ENCODE measurements at places on chromosomes 13 and 19.

GRCh38 chr19:38055010-38055409 lies 148.0 kb downstream of the SIPA1L3 start:
- no peak for DNase-seq

GRCh38 chr19:56988299-56988698 lies 131.5 kb upstream of the USP29 start:
- no peak for DNase-seq

GRCh38 chr19:41409288-41409687 lies 11.7 kb downstream of the BCKDHA start:
- no peak for DNase-seq

GRCh38 chr13:35906636-35907035 lies 224.5 kb downstream of the DCLK1 start:
- no peak for DNase-seq

DNA sequence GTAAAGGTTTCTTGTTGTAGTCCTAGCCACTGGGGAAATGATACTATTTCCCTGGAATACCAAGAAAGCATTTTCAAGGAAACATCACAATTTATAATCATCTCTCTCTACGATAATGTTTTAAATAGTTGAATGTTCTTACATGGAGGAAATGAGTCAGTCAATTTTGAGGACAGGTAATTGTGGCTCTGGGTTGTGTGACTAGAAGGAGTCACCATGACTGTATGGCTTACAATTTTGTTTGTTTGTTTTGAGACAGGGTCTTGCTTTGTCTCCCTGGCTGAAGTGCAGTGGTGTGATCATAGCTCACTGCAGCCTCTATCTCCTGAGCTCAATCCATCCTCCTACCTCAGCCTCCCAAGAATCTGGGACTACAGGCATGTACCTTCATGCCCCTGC lies 47.4 kb downstream of the COG3 start:
- no peak for DNase-seq

DNA sequence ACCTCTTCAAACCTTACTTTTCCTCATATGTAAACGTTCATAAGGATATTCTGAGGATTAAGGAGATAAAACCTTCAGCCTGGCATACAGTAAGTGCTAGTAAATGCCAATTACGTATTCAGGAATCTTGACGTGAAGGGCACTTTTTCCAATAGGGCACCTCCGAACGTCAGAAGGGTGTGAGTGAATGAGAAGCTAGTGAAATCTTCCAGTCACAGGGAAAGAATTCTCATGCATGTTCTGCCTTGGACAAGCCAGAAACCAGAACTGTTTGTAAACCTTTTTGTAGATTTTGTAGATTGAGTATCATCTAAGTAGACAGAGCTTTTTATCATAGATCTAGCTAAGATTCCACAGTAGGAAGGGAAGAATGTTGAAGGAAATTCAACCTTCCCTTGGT lies 16.5 kb downstream of the DGKH start:
- no peak for DNase-seq

- no peak for DNase-seq
These were observed 18.3 kb downstream of the KCNN1 start for GRCh38 chr19:17985037-17985818.

GRCh38 chr19:9995999-9996398 lies 14.3 kb downstream of the COL5A3 start:
- no peak for DNase-seq

DNA sequence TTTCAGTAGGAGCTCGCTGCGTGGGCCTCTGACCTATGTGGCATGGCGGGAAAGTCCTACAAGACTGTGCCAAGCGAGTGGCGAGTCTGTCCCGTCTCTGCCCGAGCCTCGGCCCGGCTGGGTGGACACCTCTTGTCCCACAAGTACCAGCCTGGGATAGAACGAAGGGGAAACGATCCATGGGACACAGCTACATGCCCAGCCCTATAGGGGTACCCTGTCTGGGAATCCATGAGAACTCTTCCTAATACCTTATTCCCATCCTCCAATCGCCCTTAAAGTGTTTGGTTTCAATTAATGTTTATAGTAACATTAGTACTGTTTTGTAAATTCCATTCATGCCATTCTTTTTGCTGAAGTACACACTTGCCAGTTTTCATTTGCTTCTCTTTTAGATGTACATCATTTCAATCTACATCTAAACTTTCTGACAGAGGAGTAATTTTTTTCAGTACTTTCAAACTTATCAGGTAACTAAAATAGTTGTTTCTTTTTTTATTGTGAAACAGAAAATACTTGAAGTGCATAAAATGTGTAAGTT lies 667 bp upstream of the ZNF790 start:
- DNase-seq, result no peak

GRCh38 chr13:101751488-101751887 lies 299.0 kb downstream of the ITGBL1 start:
- DNase-seq, result no peak

GRCh38 chr13:75319254-75319653 lies 162.7 kb downstream of the TBC1D4 start:
- no peak for DNase-seq

- no peak for DNase-seq
These were observed 1223.5 kb downstream of the SLITRK1 start for GRCh38 chr13:82658811-82659210.

DNA sequence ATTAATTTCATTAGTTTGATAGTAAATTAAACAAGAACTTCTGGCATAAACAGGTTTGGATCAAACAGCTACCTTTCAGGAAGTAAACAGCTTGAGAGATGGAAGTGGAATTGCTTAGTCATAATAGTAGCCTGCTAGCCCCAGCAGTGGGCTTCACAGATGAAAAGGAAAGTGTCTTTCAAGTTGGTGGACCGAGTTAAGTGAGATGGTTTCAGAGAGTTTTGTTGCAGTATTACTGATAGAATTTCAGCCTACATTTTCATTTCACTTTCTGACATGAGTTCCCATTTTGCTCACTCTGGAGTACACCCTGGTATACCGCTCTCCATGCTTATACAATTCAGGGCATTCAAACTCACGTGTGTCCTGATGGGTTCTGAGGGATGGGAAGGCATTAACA lies 2.0 kb upstream of the PTOV1 start:
- no peak for DNase-seq

DNA sequence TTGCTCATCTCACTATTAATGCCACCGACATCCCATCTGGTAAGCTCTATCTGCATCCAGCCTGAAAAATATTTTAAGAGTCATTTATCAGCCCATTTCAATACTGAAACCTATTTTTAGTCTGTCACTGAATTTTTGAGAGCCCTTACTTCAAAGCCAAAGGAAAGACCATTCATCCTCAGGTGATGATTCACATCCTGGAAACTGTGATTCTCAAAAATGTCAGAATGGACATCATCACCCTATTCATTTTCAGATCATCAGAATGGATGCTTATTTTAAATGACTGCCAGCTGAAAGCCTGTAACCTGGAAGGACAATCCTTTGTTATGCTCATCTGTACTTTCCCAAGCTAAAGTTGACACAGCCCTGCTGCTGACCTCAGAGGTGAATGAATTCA lies 27.0 kb downstream of the TNFSF11 start:
- no peak for DNase-seq

GRCh38 chr13:22173610-22174009 lies 502.7 kb downstream of the FGF9 start:
- DNase-seq, result no peak

- DNase-seq, result no peak
These were observed 1.2 kb upstream of the SLC25A42 start for GRCh38 chr19:19062454-19063182.

DNA sequence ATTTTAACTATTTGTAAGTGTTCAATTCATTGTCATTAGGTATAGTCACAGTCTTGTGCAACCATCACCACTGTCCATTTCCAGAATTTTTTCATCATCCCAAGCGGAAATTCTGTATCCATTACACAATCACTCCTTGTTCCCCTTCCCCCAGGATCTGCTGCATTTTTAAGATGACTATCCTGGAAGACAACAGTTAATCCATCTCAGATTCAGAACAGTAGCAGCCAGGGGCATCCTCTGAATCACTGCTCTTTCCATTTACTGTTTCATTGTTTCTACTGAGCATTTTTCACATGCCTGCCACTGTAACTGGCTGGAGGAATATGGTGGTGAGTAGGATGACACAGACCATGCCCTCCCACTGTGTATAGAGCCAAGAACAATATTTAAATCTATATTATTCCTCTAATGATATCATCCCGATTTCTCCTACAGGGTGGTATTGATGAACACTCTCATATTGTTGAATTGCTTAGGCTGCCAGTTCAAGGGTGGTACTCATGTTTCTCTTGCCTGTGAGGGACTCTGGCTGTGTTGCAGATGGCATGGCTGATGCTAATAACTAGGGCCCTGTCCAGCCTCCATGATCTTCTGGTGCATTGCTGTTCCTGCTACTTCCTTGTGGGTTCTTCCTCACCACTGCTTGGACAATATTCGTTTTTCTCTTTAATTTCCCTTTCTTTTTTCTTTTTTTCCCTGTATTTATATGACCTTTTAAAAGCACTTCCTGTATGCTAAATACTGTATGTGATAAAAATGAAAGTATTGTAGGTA lies 59.0 kb downstream of the WDFY2 start:
- DNase-seq, result no peak

DNA sequence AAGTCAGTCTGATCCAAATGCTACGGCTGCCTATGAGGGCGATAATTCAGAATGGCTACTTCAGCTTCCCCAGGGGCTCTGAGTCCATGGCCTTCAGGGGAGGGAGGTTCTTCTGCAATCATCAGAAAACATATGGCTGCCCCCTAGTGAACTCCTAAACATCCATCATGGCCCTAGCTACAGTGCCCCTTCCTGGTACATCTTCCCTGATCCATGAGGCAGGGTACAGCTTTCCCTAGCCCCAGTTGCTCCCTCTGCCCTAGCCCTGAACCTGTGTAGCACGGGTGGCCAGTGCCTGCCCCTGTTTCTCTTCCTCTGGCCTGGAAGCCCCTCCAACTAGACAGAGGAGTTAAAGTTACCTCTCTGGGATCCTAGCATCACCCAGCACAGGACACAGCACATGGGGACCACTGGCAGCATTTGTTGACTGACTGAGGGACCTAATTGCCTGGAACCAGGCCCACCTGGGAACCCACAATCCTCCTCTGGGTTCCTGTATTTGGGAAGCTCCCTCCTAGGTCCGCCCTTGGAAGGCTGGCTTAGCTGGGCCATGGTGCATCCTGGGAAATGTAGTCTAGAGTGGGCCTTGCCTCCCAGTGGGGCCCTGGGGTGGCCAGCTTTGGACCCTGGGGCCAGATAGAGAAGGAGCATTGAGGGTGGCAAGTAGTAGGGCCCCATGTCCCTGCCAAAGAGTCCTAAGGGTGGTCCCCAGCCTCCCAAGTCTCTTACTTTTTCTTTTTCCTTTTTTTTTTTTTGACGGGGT lies 17.7 kb upstream of the SEMA6B start:
- no peak for DNase-seq

DNA sequence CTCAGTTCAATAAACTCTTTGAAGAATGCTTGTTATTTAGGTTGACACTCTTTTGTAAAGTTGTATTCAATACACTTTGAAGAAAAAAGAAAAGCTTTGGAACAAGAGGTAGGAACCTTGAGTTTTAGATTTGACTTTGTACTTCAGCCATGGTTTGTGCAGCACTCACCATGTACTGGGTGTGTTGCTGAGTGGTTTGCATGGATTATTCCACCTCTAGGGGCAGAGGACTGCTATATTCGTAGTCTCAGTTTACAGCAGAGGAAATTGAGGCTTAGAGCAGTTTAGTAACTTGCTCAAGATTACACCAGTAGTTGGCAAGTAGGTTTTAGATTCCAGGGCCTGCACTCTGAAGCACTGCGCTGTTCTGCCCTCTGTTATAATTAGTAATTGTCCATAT lies 68.8 kb downstream of the DNAJC3 start:
- no peak for DNase-seq

DNA sequence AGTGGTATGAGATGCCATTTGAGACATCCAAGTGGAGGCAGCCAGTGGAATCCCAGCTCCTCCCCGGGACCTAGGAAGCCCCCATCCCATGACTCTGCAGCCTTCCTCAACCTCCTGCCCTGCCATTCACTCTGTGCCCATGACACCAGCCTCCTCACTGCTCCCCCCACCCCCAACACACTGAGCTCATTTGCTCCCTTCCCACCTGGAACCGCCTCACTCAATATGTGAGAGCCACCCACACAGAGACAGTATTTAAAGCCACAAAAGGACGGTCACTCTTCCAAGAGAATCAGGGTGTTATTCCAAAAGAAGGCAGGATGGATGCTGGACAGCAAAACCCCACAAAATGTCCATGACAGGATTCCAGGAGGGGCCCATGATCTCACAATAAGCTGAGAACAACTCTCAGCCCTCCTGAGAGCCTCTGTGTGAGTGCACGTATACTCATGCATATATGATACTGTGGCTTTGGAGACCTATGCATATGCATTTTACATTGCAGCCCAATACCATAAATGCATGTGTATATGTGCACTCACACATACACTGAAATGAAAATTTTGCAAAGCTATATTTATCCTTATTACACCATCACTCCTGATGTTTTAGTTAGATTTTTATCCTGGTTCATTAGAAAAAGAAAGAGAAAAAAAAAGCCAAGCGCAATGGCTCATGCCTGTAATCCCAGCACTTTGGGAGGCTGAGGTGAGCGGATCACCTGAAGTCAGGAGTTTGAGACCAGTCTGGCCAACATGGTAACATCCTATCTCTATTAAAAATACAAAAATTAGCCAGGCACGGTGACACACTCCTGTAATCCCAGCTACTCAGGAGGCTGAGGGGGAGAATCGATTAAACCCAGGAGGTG lies 10.8 kb upstream of the RANBP3 start:
- no peak for DNase-seq

- no peak for DNase-seq
These were observed 17.3 kb downstream of the RHPN2 start for GRCh38 chr19:33047422-33047821.

- DNase-seq, result no peak
These were observed 2.3 kb downstream of the U2AF2 start for GRCh38 chr19:55656988-55657747.

DNA sequence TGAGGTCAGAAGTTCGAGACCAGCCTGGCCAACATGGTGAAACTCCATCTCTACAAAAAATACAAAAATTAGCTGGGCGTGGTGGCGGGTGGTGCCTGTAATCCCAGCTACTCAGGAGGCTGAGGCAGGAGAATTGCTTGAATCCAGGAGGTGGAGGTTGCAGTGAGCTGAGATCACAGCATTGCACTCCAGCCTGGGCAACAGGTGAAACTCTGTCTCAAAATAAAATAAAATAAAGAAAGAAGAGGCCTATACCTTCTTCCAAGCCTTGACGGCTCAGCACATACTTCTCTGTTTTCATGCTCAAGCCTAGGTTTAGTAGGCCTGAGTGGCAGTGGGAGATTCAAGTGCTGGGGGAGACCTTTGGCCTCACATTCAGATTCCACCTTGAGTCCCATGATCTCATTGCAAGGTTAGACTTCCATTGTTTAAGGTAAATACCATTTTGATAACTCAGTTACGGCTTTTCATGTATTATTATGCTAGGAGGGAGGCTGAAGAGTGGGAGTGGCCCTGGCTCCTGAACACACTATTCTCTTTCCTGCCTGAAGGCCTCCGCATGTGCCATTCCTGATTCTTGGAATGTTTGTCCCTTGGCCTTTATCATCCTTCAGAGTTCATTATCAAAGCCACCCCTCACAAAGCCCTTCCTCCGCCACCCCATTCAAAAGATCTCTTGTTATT lies 1.6 kb upstream of the SPINT2 start:
- DNase-seq, result no peak

Measured in liver (tissue), 10 donors.